ENCODE measurements at places on chromosomes 4 and X.

DNA sequence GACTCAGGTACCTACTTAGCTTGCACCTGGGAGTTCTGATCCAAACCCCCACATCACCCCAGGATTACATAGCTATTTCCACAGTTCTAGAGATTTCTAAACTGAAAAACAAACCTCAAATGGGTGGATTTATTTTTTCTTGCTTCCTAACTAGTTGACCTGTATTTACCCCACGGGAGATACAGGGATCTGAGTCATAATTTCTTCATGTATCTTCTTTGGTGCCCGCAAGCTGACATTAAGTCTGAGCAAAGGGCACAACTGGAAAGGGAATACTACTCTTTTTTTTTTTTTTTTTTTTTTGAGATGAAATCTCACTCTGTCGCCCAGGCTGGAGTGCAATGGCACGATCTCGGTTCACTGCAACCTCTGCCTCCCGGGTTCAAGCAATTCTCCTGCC, 10.0 kb upstream of the ELOVL6 start:
- no peak for DNase-seq

- peak; percentile 64 for DNase-seq
These were observed 999.5 kb upstream of the PABPC4L start for GRCh38 chr4:135201081-135201480.

DNA sequence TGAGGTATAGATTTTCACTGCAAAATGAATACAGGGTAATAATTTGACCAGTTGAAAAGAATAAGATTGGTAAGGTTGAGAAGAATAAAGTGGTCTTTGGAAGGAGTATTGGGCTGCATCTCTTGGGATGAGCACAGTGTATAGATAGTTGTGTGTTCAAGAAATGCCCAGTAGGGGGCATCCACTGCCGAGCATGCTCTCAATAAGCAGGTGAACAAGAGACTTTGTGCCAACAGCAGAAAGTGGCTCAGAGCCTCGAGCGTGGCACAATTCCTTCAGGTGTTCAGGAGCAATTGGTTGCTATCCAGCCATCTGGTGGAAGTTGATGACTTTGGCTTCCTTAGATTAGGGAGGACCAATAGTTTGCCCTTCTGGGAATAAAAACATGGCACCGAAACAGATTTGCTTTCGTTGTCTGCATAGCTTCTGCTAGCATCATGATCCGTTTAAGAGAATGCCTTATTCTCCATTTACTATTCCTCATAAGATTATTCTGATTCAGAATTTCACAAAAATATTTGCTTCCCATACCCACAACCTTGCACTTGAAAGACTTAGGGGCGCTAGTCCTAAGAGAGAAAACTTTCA, 258.1 kb upstream of the NEIL3 start:
- peak; percentile 19 for DNase-seq

GRCh38 chrX:69504626-69505612, 793 bp downstream of the NALF2 start:
- DNase-seq, result no peak

DNA sequence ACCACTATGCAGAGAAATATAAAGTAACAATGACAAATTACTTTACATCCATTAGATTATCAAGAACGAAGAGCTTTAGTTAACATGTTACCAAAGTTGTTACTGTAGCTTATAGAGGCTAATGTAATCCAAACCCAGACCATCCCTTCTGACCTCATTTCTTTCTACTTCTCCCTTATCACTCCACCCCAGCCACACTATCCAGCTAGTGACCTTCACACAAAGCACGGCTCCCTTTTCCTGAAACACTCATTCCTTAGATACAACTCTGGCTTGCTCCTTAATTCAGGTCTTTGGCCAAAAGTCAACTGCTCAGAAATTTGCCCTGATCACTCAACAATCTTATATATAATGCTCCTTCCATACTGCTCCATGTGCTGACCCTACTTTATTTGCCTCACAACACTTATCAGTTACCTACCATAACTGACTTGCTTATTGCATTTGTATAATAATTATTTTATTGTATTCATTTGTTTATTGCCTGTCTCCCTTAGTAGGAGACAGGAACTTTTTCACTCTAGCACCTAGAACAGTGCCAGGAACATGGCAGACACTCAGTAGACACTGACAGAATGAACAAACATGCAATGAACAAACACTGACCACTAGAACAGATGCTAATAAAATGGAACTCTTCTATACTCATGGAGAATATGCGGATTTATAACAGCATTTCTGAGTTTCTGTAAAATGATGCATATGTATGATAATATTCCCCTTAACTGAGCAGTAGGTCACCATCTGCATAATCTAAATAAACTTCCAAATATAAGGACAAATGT, 67.6 kb downstream of the EIF4E start:
- no peak for DNase-seq

- DNase-seq, result peak; percentile 76
These were observed 2.7 kb downstream of the GRIA3 start for GRCh38 chrX:123186801-123187200.

DNA sequence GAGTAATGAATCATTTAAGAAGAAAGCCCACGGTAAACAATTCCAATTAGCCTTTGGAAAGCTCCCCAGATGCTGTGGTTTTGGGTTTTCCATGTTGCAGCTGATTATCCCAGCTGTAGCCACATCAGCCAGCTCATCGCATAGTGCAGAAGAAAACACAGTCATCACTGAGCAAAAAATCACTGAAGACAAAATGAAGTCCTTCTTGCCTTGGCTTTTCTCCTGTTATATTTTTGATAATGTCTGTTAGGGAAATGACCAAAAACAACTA, 193.0 kb upstream of the C1QTNF7 start:
- DNase-seq, result peak; percentile 91

DNA sequence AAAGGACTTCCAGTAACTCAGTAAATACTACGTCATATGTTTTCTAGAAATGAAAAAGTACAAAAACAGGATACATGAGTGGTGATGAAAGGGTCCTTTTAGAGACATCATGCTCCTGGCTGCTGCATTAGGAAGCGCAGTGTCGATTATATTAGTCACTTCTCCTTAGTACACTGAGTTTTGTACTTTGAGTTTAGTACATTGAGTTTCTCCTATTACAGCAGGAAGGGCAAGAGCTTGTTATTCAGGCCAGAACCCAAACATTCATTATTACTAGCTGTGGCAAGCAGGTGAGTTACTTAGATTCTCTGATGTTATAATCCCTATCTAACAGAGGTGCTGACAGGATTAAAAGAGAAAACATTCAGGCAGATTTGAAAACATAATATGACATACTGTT, 21.3 kb downstream of the RPGR start:
- peak; percentile 4 for DNase-seq

DNA sequence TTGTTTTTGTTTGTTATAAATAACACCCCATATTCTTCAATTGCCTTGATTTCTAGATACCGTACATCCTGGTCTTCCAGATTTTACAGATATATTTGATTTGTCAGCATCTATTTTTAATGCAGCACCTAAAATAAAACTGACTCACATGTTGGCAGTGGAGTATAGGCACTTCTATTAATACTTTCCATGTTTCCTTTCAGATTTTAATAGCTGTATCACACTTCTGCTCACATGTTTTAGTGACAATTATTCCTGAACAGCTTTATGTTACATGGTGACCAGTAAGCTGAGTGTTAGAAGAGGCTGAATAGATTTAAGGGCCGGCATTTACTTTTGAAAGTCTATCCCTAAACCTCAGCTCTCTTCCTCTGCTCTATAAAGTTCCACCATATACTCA, 46.1 kb downstream of the C4orf46 start:
- no peak for DNase-seq

DNA sequence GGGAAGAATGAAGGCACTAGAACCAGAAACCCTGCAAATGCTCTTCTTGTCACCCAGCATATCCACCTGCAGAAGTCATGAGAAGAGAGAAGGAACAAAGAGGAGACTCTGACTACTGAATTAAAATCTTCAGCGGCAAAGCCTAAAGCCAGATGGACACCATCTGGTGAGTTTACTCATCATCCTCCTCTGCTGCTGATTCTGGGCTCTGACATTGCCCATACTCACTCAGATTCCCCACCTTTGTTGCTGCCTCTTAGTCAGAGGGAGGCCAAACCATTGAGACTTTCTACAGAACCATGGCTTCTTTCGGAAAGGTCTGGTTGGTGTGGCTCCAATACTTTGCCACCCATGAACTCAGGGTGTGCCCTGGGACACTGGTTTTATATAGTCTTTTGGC, 181.7 kb downstream of the AR start:
- DNase-seq, result no peak

DNA sequence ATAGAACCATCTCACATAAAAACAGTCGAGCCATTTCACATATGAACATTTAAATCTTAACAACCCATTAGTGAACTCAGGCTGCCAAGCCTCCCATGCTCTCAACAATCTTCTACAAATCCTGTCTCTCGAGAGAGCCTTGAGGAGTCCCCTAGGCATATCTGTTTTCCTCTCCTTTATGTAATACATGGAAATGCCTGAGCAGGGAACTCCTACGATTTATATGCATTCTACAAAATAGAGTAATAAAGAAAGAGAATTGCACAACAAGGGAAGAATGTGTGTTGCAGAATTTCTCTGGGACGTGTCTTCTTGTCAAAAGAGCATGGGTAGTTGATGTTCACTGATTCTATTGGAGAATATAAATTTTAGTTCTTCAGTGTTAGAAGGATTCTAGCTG, 101.8 kb upstream of the VCX2 start:
- no peak for DNase-seq

DNA sequence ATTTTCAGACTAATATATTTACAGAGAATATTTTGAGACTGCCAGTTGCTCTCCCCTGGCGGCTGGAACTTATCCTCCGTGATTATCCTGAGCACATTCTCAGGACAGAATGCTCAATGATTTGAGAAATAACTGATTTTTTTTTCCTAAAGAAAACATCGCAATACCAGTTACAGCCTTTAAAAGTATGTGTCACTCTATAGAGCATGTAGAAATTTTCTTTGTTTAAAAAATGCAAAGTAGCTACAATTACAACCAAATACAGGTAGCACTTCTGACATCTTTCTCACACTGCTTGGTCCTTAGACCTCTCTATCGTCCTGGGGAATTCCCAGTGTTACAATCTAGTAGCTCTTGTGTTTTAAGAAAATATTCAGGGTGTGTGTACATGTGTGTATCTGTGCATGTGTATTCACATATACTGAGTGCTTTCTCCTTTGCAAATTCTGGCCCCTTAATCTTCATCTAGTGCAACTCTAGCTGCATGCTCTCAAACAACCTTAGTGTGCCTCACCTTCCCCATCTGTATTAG, 13.8 kb downstream of the APBB2 start:
- no peak for DNase-seq

DNA sequence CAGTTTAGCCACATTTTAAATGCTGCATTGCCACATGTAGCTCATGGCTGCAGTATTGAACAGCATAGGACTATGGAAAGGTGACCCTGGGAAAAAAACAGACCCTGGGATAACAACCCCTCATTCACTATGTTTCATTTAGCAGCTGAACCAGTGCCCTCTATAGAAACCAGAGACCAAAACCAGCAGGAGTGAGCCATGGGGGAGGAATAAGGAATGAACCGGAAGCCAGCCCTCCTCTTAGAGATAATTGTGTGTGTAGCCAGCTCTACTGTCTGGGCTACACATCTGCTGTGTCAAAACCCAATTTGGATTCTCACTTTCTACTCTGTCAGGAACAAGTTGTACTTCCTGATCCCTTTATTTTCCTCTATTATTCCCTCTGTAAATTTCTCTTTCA, 158.5 kb upstream of the S100G start:
- DNase-seq, result no peak

- peak; percentile 64 for DNase-seq
These were observed 531 bp downstream of the DGKQ start for GRCh38 chr4:972651-973424.

DNA sequence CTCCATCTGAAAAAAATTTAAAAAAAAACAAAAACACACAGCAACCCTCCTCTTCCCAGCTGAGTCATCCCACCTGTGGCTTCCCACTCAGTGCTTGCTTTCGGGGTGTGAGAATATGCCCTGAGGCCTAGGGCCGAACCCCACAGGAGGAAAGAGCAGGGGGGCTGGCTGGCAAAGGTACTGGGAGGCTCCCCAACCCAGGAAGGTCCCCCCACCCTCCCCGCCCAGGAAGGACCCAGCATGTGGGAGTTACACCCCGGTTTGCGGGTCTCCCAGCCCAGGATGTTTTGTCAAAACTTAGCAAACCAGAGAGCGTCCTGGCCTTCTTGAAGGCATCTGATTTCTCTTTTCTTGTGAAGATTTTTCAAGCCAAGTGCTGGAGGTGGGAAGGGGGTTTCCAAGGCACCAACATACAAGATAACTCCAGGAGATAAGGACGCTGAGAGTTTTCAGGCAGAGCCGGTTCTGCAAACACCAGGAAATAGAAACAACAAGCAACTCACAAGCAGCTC, 25.7 kb upstream of the CSF2RA start:
- peak; percentile 4 for DNase-seq

GRCh38 chr4:169566021-169566818, 46.2 kb downstream of the NEK1 start:
- DNase-seq, result peak; percentile 87

GRCh38 chrX:40022421-40022820, 75.3 kb downstream of the BCOR start:
- no peak for DNase-seq

DNA sequence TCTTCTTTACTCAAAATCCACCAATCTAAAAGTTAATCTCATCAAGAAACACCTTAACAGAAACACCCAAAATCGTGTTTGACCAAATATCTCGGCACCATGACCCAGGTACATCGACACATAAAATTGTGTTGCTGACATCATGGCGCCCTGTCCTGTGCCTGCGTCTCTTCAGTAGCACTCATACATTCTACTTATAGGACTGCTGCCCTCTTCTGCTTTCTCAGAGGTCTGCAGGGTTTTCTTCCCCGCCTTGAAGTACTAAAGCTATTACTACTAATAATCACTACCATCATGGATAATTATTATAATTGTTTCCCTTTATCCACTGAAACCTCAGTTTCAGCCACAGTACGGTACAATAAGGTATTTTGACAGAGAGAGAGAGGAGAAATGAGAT, 1403.1 kb upstream of the TENM3 start:
- DNase-seq, result no peak

GRCh38 chrX:120753413-120754251, 122.0 kb downstream of the CT47B1 start:
- DNase-seq, result no peak

DNA sequence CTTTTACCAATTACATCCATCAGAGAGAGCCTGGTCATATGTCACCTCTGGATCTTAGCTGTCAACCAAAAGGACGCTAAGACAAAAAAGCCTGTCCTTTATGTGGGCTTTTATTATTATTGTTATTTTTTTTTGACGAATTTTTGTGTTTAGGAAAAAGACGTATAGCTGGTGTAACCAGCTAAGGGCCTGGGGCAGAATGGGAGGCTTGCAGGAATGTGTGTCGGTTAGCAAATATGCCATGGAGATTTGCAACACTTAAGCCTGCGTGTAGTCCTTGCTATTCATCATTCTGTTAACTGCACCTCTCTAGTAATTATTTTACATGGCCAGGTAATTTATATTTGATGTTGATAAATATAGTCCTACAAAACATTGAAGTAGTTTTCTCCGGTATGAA, 93.5 kb downstream of the TACR3 start:
- DNase-seq, result no peak

GRCh38 chrX:54177306-54177705, 5.7 kb downstream of the FAM120C start:
- no peak for DNase-seq
